ENCODE measurements at places on chromosomes 3 and 15. TPM values are rescaled to one million over a fixed set of nuclear protein-coding genes. Genes with fewer than 3 reads are reported as not detected.
A peak's percentile ranks its signal among the peaks of the same experiment; 100 is the strongest.

The TGM4 gene
- total RNA-seq: 2.5 TPM

The CNTN3 gene
- total RNA-seq: 3.5 TPM

The HYAL1 gene
- 0.42 TPM for total RNA-seq

- H3K36me3 ChIP-seq: no peaks in the 10 kb centered on the region
- H3K4me3 ChIP-seq: no peak overlapping the region
- no peaks in the 10 kb centered on the region for H3K27me3 ChIP-seq
- no peak for DNase-seq
These were observed 39.4 kb downstream of the FOXL2 start for GRCh38 chr3:138907539-138907938.

DNA sequence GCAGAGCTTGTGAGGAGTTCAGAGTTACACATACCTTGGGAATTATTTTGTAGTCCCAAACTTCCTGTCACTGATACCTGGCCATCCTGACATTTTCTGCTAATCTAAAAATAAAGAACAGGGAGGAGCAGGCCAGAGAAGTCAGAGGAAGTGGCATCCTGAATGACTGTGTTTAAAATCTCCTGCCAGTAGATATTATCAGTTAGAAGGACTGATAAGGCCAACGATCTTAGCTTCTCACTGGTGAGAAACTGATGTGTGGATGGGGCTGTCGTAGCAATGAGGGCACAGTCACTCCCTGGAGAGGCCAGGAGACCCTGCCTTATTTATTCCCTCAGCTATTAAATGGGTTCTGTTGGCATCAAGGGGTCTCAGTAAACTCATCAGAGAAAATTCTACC lies 115.1 kb downstream of the DGKG start:
- peaks cover 6% of the 10 kb centered on the region for H3K36me3 ChIP-seq
- H3K4me3 ChIP-seq: no peak overlapping the region

- no peaks in the 10 kb centered on the region for H3K36me3 ChIP-seq
- no peak overlapping the region for H3K27ac ChIP-seq
- no peak for DNase-seq
- no peaks in the 10 kb centered on the region for H3K4me1 ChIP-seq
- H3K27me3 ChIP-seq: peaks cover 18% of the 10 kb centered on the region
- H3K4me3 ChIP-seq: no peak overlapping the region
These were observed 74.7 kb upstream of the SYN2 start for GRCh38 chr3:11929531-11929930.

The BNC1 gene
- 68.3 TPM for total RNA-seq

DNA sequence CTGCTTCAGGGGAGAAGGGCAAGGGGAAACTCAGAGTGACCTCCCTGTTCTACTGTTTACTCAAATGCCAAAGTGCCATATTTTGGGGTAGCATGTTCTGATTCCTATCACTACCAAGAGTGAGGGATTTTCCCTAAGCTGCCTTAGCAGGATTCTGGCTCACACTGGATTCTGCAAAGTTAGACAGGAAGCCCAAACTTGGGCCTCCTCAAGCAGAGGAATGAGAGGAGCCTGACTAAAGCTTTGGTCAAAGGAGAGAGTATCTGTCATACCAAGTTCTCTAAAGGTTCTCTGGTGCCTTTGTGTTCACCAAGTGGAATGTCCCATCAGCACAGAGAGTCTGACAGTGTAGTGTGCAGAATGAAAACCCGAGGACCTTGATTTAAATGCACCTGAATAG lies 8.8 kb upstream of the RARB start:
- H3K4me3 ChIP-seq: no peak overlapping the region
- no peaks in the 10 kb centered on the region for H3K27me3 ChIP-seq
- DNase-seq: no peak
- H3K4me1 ChIP-seq: peaks cover 7% of the 10 kb centered on the region
- no peak overlapping the region for H3K27ac ChIP-seq

- no peaks in the 10 kb centered on the region for H3K4me1 ChIP-seq
- no peak overlapping the region for H3K27ac ChIP-seq
- no peaks in the 10 kb centered on the region for H3K27me3 ChIP-seq
These were observed 31.0 kb downstream of the HEG1 start for GRCh38 chr3:125024817-125025216.

The NUSAP1 gene
- total RNA-seq: 62.6 TPM

The APPL1 gene
- total RNA-seq: 35.4 TPM

The IFT80 gene
- total RNA-seq: 22.6 TPM

- H3K27ac ChIP-seq: peak overlapping the region; percentile 68
- peaks cover 52% of the 10 kb centered on the region for H3K36me3 ChIP-seq
- H3K4me1 ChIP-seq: peaks cover 54% of the 10 kb centered on the region
These were observed 3.4 kb upstream of the COL7A1 start for GRCh38 chr3:48598323-48599076.

GRCh38 chr3:107034142-107034541 lies 343.1 kb upstream of the CCDC54 start:
- H3K4me3 ChIP-seq: no peak overlapping the region
- H3K4me1 ChIP-seq: no peaks in the 10 kb centered on the region
- H3K36me3 ChIP-seq: no peaks in the 10 kb centered on the region
- DNase-seq: no peak

DNA sequence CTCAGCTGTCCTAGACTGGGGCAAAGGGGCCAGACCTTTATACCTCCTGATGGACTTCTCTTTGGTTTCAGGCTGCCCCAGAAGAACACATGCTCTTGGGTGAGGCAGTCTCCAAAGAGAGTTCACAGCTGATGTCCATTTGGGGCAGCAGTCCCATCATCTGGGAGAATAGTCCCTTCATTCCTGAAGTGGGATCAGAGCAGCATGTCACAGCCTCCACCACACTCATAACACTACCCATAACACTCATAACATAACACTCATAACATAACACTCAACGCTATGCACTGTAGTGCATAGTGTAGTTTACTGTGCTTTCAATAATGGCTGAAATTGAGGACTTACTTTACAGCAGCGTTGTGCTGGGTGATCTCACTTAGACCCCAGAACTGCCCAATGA lies 36.7 kb upstream of the PLCL2 start:
- DNase-seq: no peak
- H3K27ac ChIP-seq: no peak overlapping the region
- no peaks in the 10 kb centered on the region for H3K4me1 ChIP-seq
- peaks cover 42% of the 10 kb centered on the region for H3K27me3 ChIP-seq
- peaks cover 4% of the 10 kb centered on the region for H3K36me3 ChIP-seq

The SGO1 gene
- 12.2 TPM for total RNA-seq

The EPB42 gene
- total RNA-seq: not detected

GRCh38 chr3:53162672-53163443 lies 1.8 kb downstream of the PRKCD start:
- H3K36me3 ChIP-seq: peaks cover 7% of the 10 kb centered on the region
- peaks cover 20% of the 10 kb centered on the region for H3K4me1 ChIP-seq
- peak overlapping the region; percentile 89 for H3K4me3 ChIP-seq
- DNase-seq: no peak
- peak overlapping the region; percentile 71 for H3K27ac ChIP-seq

DNA sequence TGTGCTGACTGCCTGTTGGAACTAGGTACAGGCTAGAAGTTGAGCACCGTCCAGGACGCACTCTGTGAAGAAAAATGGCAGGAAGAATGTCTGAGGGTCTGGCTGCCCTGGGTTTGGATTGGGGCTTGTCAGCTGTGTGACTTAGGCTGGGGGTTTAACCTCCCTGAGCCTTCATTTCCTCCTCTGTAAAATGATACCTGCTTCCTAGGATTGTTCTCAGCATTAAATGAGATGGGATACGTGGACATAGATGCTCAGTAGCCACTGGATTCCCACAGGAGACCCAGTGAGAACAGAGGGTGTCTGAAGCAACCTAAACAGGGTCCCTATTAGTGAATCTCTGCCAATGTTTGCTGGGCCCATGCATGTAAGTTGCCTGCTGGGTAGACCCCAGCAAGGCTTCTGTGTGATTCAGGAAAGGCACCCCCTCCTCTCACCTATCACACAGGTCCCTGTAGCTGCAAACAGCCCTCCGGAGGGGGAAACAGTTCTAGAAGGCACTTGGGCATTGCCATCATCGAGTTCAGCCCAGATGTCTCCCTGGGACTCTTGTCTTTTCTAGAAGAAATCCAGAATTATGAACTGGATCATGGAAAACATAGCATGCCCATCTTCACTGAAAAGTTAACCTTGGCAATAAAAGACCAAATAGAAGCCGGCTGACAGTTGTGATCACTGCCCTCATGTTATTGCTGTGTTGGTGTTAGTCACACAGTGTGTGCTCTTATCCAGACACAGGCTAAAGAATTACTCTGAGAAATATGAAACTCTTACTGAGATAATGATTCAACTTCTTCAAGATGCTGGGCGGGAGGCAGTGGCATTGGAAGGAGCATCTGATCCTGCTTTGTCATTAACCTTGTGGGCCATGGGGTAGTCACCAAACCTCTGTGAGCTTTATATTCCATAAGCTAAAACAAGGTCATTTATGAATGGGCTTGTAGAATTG lies 64.5 kb downstream of the SMAD6 start:
- H3K4me1 ChIP-seq: peaks cover 34% of the 10 kb centered on the region
- no peak for DNase-seq
- H3K4me3 ChIP-seq: no peak overlapping the region
- no peaks in the 10 kb centered on the region for H3K27me3 ChIP-seq
- no peak overlapping the region for H3K27ac ChIP-seq

The COL6A5 gene
- not detected for total RNA-seq

The GOLGA8G gene
- total RNA-seq: 0.09 TPM

- H3K4me3 ChIP-seq: no peak overlapping the region
- H3K27ac ChIP-seq: no peak overlapping the region
- no peaks in the 10 kb centered on the region for H3K36me3 ChIP-seq
- H3K27me3 ChIP-seq: peaks cover 38% of the 10 kb centered on the region
- no peaks in the 10 kb centered on the region for H3K4me1 ChIP-seq
These were observed 27.3 kb downstream of the WDR49 start for GRCh38 chr3:167626490-167626889.

DNA sequence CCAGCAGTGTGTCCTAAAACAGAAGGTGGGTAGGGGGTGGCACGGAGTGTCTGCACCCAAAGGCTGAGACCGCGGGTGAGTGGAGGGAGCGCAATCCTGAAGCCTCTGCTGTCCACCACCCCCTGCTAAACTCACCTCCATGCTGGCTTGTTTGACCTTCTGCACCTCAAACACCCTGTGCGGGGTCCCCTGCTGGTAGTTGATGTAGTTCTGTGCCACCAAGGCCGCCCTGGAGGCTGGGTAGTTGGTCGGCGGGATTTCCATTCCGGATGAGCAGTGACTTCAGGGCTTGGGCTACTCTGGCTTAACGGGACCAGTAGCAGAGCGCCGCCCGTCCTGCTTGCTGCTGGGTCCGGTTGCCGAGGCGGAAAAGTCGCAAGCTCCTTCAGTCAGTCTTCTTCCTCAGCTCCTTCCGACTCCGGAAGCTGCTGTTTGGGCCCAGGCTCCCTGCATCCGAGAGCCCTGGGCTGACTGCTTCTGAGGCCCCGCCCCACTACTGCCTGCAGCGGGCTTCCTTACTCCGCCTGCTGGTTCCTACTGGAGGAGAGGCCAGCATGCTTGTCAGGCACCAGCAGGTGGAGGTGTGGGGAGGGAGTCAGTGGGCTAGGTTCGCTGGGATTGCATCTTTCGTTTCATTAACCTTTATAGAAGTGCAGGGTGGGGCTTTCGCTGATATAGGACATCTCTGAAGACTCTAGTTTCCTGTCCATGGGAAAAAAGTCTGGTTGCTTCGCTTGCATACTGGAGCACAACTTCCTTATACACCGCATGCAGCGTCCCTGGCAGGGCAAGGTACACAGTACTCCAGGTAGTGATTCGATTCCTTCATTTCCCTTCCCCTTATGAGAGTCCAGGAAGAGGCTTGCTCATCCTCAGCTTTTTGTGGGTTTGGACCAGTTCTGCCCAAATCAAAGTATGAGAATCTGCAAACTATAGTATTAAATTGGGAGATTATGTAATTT lies at the start of gene LXN:
LXN (minus strand) TSS at position 434 of the 962 bp plus-strand sequence; CDS start at position 264, 170 bp downstream.
- peak within 1 kb of the TSS; percentile 79 for H3K4me3 ChIP-seq
- no peaks in the 10 kb centered on the region for H3K27me3 ChIP-seq
- peak; percentile 92 for DNase-seq
- peak within 1 kb of the TSS; percentile 87 for H3K27ac ChIP-seq

The CNTN6 gene
- total RNA-seq: not detected

DNA sequence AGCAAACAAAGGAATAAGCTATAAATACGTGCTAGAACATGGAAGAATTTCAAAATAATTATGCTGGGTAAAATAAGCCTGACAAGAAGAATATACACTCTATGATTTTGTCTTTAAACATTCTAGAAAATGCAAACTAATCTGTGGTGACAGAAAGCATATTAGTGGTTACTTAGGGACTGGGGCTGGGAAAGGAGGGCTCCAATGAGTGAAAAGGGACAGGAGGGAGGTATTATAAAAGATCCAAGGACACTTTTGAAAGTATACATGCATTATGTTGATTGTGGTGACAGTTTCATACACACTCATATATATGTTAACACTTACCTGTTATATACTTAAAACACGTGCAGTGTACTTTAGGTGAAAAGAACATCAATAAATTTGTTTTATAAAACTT lies 23.0 kb downstream of the MYH15 start:
- H3K27ac ChIP-seq: no peak overlapping the region
- DNase-seq: no peak
- no peaks in the 10 kb centered on the region for H3K27me3 ChIP-seq
- H3K4me3 ChIP-seq: no peak overlapping the region
- H3K4me1 ChIP-seq: no peaks in the 10 kb centered on the region

DNA sequence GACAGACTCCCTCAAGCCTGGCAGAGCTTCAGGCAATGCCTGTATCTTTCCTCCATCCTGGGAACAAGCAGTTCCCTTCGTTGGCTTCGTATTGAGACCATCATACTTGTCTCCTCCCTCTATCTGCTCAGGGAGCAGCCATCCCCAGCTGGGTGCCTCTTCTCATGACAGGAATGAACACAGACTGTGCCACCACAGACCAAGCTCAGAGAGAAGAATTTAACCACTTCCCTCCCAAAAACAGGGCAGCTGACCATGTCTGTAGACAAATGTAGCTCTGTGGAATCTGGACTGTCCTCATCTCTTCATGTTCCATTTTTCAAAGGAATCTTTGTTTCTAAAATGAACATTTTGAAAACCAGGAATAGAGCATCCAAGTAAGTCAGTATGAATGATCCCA lies 245.4 kb downstream of the ERC2 start:
- H3K27me3 ChIP-seq: no peaks in the 10 kb centered on the region
- no peak overlapping the region for H3K4me3 ChIP-seq
- no peak for DNase-seq

The IL12A gene
- total RNA-seq: 1.3 TPM

DNA sequence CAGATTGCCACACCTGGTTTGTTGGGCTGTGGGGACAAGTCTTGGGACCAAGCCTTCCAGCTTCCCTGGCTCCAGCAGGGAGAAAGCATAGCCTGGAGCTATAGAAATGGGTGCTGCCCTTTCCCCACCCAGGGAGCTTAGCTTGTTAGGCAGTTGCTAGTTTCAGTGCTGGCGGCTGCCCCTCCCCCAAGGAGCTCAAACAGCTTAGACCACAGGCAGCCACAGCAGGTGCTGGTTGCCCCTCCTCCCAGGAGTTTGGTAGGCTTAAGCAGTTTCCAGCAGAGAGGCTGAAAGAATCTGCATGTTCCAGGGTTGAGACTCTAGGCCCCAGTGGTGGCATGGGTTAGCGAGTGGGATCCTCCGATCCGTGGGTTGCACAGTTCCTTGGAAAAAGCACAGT lies 889.7 kb downstream of the IGSF11 start:
- H3K36me3 ChIP-seq: no peaks in the 10 kb centered on the region
- H3K27me3 ChIP-seq: no peaks in the 10 kb centered on the region
- H3K27ac ChIP-seq: no peak overlapping the region
- DNase-seq: no peak
- no peaks in the 10 kb centered on the region for H3K4me1 ChIP-seq
- no peak overlapping the region for H3K4me3 ChIP-seq

The RARRES1 gene
- total RNA-seq: not detected

The CIB2 gene
- 0.30 TPM for total RNA-seq

- no peaks in the 10 kb centered on the region for H3K27me3 ChIP-seq
- no peak for DNase-seq
- no peaks in the 10 kb centered on the region for H3K36me3 ChIP-seq
- H3K4me3 ChIP-seq: no peak overlapping the region
These were observed 1.1 kb downstream of the KLHL6 start for GRCh38 chr3:183554377-183554776.

Data from MCF 10A (cell line).